Esophagus squamous epithelium (tissue), 5 donors: ENCODE measurements at places on chromosomes 1 and 21.
A peak's percentile ranks its signal among the peaks of the same experiment; 100 is the strongest.

DNA sequence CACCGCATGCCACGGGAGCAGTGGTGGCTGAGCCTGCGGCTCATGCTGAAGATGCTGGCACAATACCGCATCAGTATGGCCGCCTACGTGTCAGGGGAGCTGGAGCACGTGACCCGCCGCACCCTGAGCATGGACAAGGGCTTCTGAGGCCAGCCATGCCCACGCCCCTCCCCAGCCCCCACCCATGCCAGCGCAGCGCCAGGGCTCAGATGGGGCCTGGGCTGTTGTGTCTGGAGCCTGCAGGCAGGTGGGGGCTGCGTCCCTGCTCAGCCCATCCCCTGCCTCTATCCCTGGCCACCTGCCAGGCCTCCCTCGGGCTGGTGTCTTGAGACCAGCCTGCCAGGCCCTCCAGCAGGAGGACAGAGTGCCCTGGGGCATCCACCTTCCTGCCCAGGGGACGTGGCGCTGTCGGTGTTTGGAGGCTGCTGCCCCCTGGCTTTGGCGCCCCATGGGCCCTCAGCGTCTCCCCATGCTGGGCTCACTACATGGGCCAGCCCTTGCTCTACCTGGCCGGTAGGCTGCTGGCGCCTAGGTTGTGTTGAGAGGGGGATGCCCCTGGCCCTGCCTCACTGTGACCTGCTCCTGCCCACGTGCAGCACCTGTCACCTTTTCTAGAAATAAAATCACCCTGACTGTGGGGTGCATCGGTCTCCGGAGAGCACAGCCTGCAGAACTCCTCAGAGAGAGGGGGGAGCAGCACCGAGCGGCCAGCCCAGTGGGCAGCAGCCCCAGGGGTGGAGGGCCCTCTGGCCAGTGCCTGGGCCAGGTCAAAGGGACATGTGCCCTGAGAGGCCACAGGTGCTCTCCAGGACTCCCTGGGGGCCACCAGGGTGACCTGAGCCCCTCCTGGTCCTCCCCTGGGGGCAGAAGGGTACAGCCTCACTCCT lies 12.2 kb downstream of the CFAP410 start:
- H3K27ac ChIP-seq = no peak overlapping the region
- no peak overlapping the region for H3K4me3 ChIP-seq
- DNase-seq = no peak
- no peaks in the 10 kb centered on the region for H3K27me3 ChIP-seq
- H3K4me1 ChIP-seq = no peaks in the 10 kb centered on the region

DNA sequence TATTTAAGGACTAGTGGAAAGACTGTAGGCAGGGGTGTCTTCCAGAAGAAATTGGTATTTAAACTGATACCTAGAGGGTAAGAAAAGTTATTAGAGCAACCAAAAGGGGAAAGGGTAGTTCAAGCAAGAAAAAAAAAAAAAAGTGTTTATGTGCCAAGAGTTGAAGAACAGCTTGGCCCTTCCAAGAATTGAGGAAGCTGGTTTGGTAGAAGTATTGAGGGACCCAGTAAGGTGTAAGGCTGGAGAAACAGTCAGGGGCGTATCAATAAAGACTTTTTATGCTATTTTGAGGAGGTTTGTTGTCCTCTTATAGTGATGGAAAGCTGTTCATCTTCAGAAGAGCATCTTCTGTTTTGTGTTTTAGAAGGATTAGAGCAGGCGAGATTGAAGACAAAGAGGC lies 108.3 kb downstream of the PTPRC start:
- H3K27me3 ChIP-seq = no peaks in the 10 kb centered on the region
- no peaks in the 10 kb centered on the region for H3K4me1 ChIP-seq
- H3K27ac ChIP-seq = no peak overlapping the region
- no peak overlapping the region for H3K4me3 ChIP-seq

- no peak overlapping the region for H3K27ac ChIP-seq
- H3K4me3 ChIP-seq = no peak overlapping the region
- DNase-seq = no peak
- H3K36me3 ChIP-seq = no peaks in the 10 kb centered on the region
These were observed 88.6 kb upstream of the LRRC8D start for GRCh38 chr1:89732206-89732605.

- peaks cover 31% of the 10 kb centered on the region for H3K4me1 ChIP-seq
- no peaks in the 10 kb centered on the region for H3K36me3 ChIP-seq
- no peak overlapping the region for H3K27ac ChIP-seq
These were observed 36.5 kb downstream of the EPHB2 start for GRCh38 chr1:22747021-22747734.

DNA sequence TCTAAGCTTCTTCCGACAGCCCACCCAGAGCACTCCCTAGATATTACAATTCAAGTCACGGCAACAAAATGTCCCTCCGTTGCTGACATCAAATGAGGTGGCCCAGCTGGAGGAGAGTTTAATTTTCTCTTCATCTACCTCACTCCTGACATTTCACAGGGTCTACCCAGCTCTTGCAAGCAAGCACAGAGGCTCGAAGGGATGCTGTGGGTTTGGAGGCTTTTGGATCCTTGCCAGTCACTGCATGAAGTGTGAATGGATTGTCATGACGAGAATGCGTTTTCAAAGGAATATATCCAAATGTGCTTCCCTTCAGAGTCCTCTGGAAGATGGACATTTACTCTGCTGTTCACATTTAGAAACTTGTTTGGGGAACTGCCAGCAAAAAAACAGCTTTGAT lies 33.5 kb downstream of the CAPN8 start:
- no peak for DNase-seq
- H3K4me1 ChIP-seq = no peaks in the 10 kb centered on the region
- no peak overlapping the region for H3K4me3 ChIP-seq

DNA sequence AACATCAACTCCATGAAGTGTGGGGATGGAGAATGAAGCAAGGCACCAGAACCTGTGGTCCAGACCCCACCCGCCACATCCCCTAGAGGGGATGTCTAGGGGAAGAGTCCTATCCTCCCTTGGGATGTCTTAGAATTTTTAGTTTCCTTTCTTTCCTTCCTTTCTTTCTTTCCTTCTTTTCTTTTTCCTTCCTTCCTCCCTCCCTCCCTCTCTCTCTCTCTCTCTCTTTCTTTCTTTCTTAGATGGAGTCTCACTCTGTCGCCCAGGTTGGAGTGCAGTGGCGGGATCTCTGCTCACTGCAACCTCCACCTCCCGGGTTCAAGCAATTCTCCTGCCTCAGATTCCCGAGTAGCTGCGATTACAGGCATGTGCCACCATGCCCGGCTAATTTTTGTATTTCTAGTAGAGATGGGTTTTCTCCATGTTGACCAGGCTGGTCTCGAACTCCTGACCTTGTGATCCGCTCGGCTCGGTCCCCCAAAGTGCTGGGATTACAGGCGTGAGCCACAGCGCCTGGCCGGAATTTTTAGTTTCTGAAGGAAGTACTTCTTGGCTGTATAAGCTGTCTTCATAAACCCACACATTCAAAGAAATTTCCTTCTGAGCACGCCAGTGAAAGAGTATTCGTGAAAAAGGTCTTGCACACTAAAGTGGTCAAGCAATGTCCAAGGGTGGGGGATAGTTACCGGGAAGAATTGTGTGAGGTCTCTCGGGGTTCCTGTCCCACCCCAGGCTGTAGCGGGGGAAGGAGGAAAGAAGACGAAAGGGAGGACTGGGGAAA lies 20.8 kb upstream of the LEFTY2 start:
- no peak for DNase-seq
- no peak overlapping the region for H3K4me3 ChIP-seq
- H3K36me3 ChIP-seq = no peaks in the 10 kb centered on the region
- peaks cover 14% of the 10 kb centered on the region for H3K27me3 ChIP-seq

DNA sequence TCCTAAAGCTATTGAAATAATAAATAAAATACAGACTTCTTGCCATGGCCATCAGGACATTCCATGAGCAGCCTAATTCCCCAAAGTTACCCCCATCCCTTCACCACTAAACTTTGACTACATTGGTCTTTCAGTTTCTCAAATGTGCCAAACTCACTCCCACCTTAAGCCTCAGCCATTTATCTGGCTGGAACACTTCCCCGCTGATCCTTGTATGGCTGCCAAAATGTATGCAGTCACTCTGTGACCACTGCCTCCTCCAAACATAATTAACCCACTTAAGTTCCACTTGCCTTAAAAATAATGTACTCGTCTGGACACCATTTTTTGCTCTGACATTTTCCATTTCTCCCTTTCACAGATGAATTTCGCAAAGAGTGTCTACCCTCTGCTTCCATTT lies 407.4 kb downstream of the NTNG1 start:
- H3K4me3 ChIP-seq = no peak overlapping the region
- H3K27me3 ChIP-seq = no peaks in the 10 kb centered on the region
- H3K36me3 ChIP-seq = no peaks in the 10 kb centered on the region
- peaks cover 13% of the 10 kb centered on the region for H3K4me1 ChIP-seq

- no peak for DNase-seq
- H3K27ac ChIP-seq = peak overlapping the region; percentile 57
- H3K27me3 ChIP-seq = no peaks in the 10 kb centered on the region
- H3K4me3 ChIP-seq = no peak overlapping the region
These were observed 4.6 kb downstream of the TMEM63A start for GRCh38 chr1:225877580-225877979.

DNA sequence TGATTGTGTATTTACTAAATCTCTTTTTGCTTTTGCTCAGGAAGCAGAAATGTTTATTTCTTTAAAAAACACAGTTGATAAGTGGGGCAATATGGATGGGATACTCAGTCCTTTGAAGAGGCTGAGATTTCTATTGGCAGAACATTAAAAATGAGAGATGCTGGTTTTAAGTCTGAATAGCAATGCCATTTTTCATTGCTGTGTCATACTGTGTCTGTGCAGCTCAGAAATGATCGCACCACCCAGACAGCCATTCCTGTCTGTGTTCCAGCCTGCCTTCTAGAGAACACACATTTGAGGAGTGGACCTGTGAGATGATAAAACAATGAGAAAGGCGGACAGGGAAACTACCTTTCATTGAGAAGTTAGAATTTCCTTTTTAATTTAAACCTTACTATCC lies 231.2 kb upstream of the USP24 start:
- H3K4me1 ChIP-seq = no peaks in the 10 kb centered on the region
- H3K36me3 ChIP-seq = no peaks in the 10 kb centered on the region
- no peak for DNase-seq
- H3K27me3 ChIP-seq = no peaks in the 10 kb centered on the region
- H3K4me3 ChIP-seq = no peak overlapping the region

DNA sequence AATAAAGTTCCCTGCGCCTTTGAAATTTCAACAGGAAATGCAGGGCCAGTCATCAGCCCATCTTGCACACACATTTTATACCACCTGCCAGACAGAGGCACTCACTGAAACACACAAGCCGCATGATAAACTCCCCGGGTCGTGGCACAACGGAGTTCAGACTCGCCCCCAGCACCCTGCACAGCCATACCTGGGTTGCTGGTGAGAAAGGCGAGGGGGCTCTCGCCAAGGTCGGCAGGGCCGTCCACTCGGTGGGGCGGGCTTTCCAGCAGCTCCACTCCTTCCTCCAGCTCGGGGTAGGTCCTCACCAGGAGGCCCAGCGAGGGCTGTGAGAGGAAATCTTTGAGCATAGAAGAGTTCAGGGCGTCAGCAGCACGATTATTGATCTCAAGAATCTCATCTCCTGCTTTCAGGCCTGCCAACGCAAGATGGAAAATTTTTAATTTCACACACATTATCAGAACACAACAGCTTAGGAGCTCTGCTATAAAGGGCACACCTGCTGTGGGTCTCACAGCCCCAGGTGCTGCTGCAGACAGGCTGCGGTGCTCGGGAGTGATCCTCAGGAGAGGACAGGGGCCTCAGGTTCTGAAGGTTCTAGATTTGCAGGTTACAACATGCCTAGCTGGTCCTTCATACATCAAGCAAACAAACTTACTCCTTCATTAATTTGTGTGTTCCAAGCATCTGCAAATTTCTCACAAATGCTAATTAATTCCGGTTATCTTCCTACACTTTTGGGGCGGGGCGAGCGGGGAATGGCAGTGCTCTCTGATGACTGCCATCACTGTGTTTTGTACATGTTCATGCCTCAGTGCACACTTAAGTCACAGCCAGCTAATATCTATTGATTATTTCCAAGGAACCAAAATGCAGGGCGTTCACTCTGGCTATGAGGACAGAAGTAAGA lies 144.2 kb upstream of the KRTAP19-8 start:
- peak overlapping the region; percentile 25 for H3K27ac ChIP-seq
- H3K4me3 ChIP-seq = no peak overlapping the region
- no peak for DNase-seq
- H3K36me3 ChIP-seq = no peaks in the 10 kb centered on the region
- peaks cover 1% of the 10 kb centered on the region for H3K4me1 ChIP-seq
- H3K27me3 ChIP-seq = no peaks in the 10 kb centered on the region

DNA sequence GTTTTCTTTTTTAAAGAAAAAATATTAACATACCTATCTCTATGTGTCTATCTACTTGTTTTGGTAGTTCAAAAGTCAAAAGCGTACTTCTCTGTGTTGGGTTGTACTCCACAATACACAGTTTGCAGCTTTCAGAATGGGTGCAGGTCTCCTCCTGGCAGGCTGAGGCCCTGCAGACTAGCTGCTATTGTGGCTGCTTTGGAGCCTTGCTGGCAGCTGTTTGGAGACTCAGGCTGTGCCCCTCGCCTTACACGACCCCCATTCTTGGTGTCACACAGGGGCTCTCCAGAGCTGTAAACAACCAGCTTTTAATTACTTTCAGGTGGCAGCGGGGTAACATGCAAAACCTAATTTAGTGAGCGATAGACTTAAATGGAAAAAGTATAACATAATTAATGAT lies 160.4 kb downstream of the DSCAM start:
- no peaks in the 10 kb centered on the region for H3K36me3 ChIP-seq
- H3K4me1 ChIP-seq = no peaks in the 10 kb centered on the region
- no peak for DNase-seq

DNA sequence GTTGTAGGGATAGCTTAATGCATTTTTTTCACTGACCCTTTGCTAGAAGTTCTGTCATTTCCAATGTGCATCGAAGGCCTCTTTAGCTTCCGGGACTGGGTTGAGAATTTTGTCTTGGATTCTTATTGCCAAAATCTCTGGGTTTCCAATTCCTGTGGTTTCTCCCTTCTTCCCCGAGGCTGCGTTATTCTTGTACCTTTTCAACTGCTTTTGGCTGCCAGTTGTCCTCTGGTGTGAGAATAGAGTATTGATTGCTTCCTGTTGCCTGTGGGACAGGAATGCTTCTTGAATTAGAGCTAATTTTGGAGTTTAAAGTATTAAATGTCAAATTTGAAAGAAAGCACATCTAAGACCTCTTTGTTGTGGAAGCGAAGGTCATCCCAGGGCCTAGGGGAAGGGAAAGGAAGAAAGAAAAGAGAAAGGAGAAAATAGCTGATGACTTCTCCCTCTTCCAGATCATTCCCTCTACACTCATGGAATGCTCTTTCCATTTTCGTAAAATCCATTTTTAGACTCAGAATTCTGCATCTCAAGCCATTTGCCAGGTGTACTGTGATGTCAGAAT lies 21.1 kb downstream of the HUNK start:
- DNase-seq = no peak
- no peak overlapping the region for H3K27ac ChIP-seq
- no peaks in the 10 kb centered on the region for H3K36me3 ChIP-seq
- no peak overlapping the region for H3K4me3 ChIP-seq
- H3K4me1 ChIP-seq = peaks cover 5% of the 10 kb centered on the region
- no peaks in the 10 kb centered on the region for H3K27me3 ChIP-seq

DNA sequence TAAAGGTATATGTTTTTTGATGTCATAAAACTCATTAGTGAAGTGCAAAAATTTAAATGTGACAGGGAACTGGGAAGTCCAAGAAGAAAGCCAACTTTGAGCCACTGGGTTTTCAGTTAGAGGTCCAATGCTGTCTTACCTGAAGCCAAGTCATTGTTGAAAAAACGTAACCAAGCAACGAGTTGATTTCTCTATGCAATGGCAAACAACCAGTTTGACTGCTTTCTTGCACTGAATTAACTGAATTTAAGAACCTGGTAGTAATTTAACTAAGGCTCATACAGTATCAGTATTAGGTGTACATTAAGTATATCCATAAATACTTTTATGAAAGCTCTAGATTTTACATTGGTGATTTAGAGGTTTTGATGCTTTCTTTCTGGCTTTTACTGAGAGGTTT lies 20.2 kb upstream of the S1PR1 start:
- no peaks in the 10 kb centered on the region for H3K27me3 ChIP-seq
- no peaks in the 10 kb centered on the region for H3K4me1 ChIP-seq
- no peak overlapping the region for H3K27ac ChIP-seq
- no peaks in the 10 kb centered on the region for H3K36me3 ChIP-seq
- no peak overlapping the region for H3K4me3 ChIP-seq
- no peak for DNase-seq
